T-helper 2 cell treated with Interferon-gamma antibody and Interleukin-4, amounts not matched to agents 5 μg/mL and 100 μg/mL, for 36 hours (primary cell): ENCODE measurements at places on chromosomes 3 and 15.

- no peaks in the 10 kb centered on the region for H3K27me3 ChIP-seq
- H3K4me1 ChIP-seq, result no peaks in the 10 kb centered on the region
- H3K36me3 ChIP-seq, result no peaks in the 10 kb centered on the region
- H3K27ac ChIP-seq, result no peak overlapping the region
These were observed 627.0 kb downstream of the SI start for GRCh38 chr3:164451072-164451910.

DNA sequence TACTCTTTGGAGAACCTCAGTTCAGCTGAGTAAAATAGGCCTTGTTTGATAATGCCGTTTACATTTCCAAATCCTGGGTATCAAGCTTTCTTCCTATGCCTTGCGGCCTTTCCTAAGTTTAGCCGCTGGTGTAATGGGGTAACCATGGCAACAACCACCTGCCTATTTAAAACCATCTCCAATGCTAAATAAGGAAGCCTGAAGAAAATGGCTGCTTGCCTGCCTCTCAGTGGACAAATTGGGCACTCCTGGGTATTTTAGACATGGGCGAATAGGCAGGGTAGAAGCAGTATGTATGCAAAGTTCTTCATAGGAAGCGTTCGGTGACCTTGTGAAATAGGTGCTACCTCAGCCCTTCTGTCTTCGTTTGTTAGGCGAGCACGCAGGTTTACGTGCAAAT, 122.7 kb downstream of the DGKG start:
- no peaks in the 10 kb centered on the region for H3K36me3 ChIP-seq
- H3K4me1 ChIP-seq, result peaks cover 18% of the 10 kb centered on the region
- DNase-seq, result no peak
- peaks cover 26% of the 10 kb centered on the region for H3K27me3 ChIP-seq

GRCh38 chr3:197030379-197031314, 1.0 kb upstream of the MELTF start:
- no peaks in the 10 kb centered on the region for H3K36me3 ChIP-seq
- peak overlapping the region; percentile 41 for H3K27ac ChIP-seq
- no peak for DNase-seq
- H3K4me1 ChIP-seq, result peaks cover 3% of the 10 kb centered on the region

GRCh38 chr15:73683257-73683776, 866 bp upstream of the CD276 start:
- H3K36me3 ChIP-seq, result no peaks in the 10 kb centered on the region
- DNase-seq, result no peak
- H3K27me3 ChIP-seq, result peaks cover 53% of the 10 kb centered on the region
- peaks cover 9% of the 10 kb centered on the region for H3K4me1 ChIP-seq

DNA sequence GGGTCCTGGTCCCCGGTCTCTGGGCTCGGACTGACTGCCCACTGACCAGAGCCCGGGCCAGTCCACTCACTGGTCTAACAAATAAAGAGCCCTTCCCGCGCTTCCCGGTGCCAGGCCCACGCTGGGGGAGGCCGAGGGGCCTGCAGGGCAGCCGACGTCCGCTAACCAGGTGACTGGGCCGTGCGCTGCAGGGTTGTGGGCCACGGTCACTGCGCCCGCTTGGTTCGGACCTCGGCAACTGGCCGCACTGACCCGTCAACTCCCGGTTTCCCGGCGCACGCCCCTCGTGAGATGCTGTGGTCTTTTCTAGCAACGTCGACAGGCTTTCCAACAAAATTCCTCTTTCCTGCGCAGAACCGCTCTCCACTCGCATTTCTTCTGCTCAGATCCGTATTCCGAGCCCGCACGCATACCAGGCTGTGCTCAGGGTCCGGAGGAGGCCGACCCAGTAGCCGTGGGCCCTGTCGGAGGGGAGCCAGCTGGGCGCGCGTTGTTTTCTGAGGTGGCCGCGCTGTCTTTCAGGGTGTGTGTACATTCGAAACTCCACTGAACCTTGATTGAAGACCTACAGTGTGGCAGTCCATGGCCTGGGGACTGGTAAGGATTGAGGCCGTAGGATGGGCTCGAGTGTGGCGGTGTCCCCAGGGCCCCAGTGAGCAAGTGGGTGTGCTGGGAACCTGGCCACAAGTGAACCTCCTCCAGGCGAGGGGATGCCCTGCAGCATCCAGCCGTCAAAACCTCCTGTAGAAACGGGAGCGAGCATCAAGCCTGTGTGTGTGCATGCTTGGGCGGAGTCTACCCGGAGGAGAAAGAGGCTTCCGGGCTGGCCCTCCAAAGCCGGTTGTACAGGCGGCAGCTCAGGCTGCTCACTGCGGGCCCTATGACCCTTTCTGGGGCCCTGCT, 875 bp upstream of the NT5DC2 start:
- DNase-seq, result no peak
- H3K4me1 ChIP-seq, result peaks cover 34% of the 10 kb centered on the region
- H3K27ac ChIP-seq, result peak overlapping the region; percentile 72
- peaks cover 19% of the 10 kb centered on the region for H3K36me3 ChIP-seq
- peak overlapping the region; percentile 88 for H3K4me3 ChIP-seq
- no peaks in the 10 kb centered on the region for H3K27me3 ChIP-seq

GRCh38 chr3:57464801-57465200, 79.3 kb downstream of the DNAH12 start:
- H3K27me3 ChIP-seq, result peaks cover 17% of the 10 kb centered on the region
- H3K27ac ChIP-seq, result no peak overlapping the region
- DNase-seq, result no peak
- no peaks in the 10 kb centered on the region for H3K4me1 ChIP-seq
- no peak overlapping the region for H3K4me3 ChIP-seq

DNA sequence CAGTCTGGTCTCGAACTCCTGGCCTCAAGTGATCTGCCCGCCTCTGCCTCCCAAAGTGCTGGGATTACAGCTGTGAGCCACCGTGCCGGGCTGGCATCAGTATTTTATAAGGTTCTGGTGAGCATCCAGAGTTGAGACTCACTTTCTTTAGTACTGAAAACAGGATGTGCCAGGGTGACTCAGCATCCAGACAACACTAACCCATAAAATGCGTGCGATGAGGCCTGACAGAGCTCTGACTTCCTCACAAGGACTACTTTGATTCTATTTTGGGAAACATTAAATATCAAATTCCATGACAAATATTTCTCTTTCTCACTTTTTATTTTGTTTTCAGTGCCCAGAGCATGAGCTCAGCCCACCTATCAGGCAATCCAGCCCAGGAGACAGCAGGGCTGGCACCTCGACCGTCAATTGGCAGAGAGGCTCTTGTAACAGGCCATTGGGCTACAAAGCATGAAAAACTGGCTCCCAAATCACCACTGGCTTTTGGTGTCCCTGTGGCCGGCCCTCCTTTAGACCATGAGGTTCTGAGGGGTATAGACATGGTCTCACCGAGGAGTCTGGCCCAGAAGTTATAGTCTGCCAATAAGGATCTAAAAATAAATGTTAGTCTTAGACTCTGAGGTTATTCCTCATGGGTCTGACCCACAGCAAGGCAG, 75.0 kb downstream of the FEM1B start:
- peak; percentile 51 for DNase-seq
- H3K27ac ChIP-seq, result peak overlapping the region; percentile 84
- peak overlapping the region; percentile 30 for H3K4me3 ChIP-seq

- DNase-seq, result no peak
- no peaks in the 10 kb centered on the region for H3K36me3 ChIP-seq
- no peaks in the 10 kb centered on the region for H3K4me1 ChIP-seq
- H3K27me3 ChIP-seq, result peaks cover 18% of the 10 kb centered on the region
- no peak overlapping the region for H3K27ac ChIP-seq
These were observed 74.2 kb upstream of the ABHD17C start for GRCh38 chr15:80620931-80621330.

DNA sequence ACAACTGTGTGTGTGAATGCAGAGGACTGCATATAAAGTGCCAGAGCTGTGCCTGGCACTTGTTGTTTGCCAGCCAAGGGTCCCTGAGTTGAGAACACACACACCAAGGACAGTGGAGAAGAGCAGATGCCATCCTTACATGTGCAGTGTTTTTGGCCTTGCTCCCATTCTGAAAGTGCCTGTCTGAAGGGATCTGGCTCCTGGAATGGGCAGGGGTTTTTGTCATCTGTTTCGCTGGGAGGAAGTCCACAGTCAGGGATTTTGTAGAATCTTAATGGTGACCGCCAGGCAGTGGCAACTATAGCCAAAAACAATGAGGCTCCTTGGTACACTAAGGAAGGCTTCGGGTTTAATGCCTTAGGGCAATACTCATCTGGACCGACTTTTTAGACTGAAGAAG, 63.7 kb downstream of the DUT start:
- no peaks in the 10 kb centered on the region for H3K36me3 ChIP-seq
- no peak overlapping the region for H3K27ac ChIP-seq
- DNase-seq, result no peak
- H3K4me1 ChIP-seq, result no peaks in the 10 kb centered on the region
- no peaks in the 10 kb centered on the region for H3K27me3 ChIP-seq

- no peaks in the 10 kb centered on the region for H3K36me3 ChIP-seq
- no peak for DNase-seq
- H3K4me3 ChIP-seq, result no peak overlapping the region
- H3K4me1 ChIP-seq, result no peaks in the 10 kb centered on the region
- H3K27ac ChIP-seq, result no peak overlapping the region
- H3K27me3 ChIP-seq, result peaks cover 24% of the 10 kb centered on the region
These were observed 15.0 kb downstream of the UACA start for GRCh38 chr15:70748281-70748747.

- no peak overlapping the region for H3K27ac ChIP-seq
- H3K4me1 ChIP-seq, result peaks cover 3% of the 10 kb centered on the region
- H3K4me3 ChIP-seq, result no peak overlapping the region
- H3K27me3 ChIP-seq, result no peaks in the 10 kb centered on the region
- no peaks in the 10 kb centered on the region for H3K36me3 ChIP-seq
- DNase-seq, result no peak
These were observed 654.0 kb upstream of the KCNMB2 start for GRCh38 chr3:177882124-177882648.

- H3K36me3 ChIP-seq, result peaks cover 3% of the 10 kb centered on the region
- no peak for DNase-seq
- no peak overlapping the region for H3K27ac ChIP-seq
- H3K4me1 ChIP-seq, result peaks cover 2% of the 10 kb centered on the region
- H3K27me3 ChIP-seq, result no peaks in the 10 kb centered on the region
- H3K4me3 ChIP-seq, result no peak overlapping the region
These were observed 49.2 kb downstream of the RYK start for GRCh38 chr3:134201201-134202130.

GRCh38 chr15:62390791-62391640, 225.9 kb upstream of the C2CD4B start:
- H3K27me3 ChIP-seq, result peaks cover 34% of the 10 kb centered on the region
- H3K27ac ChIP-seq, result peak overlapping the region; percentile 72
- peak overlapping the region; percentile 95 for H3K4me3 ChIP-seq
- H3K36me3 ChIP-seq, result peaks cover 2% of the 10 kb centered on the region
- H3K4me1 ChIP-seq, result peaks cover 13% of the 10 kb centered on the region

DNA sequence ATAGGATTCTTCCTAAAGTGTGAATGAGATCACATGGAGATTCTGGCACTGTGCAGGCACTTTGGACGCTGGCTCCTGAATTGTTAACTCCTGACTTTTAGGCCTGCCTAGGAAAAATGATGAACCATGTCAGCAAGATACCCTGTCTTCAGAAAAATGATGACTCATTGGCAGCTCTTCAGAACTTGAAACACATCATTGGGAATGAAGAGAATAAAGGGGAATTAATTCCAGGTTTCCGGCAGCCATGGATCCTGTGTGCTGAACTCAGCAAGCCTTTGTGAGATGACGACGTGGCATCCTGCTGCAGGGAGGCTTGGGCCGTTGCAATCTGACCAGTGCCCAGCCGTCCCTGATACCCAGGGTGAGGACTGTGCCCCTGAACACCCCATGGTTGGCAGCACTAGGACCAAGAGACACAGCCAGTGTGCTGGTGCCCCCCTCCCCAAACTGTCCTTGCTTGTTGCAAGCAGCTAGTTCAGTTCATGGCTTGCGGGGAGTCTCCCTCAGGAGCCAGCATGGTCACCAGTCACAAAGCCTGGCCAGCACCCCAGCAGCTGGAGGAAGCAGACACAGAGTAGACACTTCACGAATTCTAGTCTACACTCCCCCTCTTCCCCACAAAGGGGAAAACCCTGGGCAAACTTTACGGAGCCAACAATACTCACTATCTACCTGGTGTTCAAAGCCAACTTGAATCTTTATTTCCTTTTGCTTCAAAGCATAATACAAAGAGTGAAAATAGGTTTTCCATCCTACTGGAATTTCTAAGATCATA, 7.8 kb upstream of the LIPC start:
- no peaks in the 10 kb centered on the region for H3K27me3 ChIP-seq
- no peak overlapping the region for H3K27ac ChIP-seq
